ENCODE measurements at places on chromosomes 1 and 21.

- no peak for DNase-seq
These were observed 9.7 kb upstream of the ATAD3B start for GRCh38 chr1:1461721-1462317.

DNA sequence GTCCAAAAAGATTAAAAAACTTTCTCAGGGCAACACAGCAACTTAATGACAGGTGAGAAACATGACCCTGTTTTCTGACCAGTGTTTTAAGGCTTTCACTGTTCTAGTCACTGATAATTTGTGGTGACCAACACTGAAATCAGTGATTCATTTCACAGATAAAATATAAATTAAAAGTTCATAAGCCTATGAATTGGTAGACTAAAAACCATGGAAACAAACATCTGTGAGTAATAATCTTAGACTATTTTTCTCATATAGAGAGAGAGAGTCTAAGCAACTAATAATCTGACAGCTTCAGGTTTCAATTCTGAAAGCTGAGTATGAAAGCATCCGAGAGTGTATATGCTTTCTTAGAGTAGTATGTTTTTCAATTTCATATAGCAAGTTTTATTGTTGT, 536.9 kb downstream of the ADGRL2 start:
- DNase-seq: no peak

DNA sequence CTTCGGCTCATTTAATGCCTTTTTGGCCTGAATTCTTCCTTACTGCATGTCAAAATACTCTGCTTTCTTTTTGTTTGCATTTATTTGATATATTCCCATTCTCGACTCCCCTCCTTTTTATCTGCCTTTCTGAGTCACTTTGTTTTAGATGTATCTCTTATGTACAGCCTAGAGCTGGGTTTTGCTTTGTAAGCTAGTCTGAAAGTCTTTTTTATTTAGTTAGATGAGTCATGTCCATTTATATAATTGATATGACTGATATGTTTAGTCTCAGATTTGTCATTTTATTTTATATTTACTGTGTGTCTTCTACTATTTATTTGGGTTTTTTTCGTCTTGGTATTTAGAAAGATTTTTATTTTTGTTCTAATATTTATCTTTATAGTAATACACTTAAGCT, 33.6 kb upstream of the GNG5 start:
- DNase-seq: no peak

DNA sequence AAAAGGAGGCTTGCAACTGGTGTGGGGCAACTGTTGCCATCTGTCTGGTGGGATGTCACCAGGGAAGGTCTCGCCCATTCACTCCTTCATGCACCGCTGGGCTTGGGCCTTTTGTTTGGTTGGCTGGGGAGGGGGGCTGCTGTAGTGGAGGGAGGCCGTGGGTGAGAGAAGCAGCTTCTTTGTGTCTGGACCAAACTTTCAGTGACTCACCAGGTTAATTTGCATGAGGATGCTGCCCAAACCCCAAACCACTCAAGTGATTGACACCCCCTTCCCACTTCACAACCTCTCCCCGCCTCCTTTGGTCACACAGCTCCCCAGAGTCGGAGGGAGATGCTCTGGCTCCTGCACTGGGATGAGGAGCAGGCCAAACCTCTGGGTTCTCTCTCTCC, 19.7 kb downstream of the BTG2 start:
- no peak for DNase-seq

GRCh38 chr1:3399732-3400131, 54.7 kb upstream of the ARHGEF16 start:
- DNase-seq: no peak

- no peak for DNase-seq
These were observed 26.3 kb upstream of the IVNS1ABP start for GRCh38 chr1:185343306-185343705.

GRCh38 chr1:3002349-3003038, 18.8 kb upstream of the ACTRT2 start:
- DNase-seq: no peak

DNA sequence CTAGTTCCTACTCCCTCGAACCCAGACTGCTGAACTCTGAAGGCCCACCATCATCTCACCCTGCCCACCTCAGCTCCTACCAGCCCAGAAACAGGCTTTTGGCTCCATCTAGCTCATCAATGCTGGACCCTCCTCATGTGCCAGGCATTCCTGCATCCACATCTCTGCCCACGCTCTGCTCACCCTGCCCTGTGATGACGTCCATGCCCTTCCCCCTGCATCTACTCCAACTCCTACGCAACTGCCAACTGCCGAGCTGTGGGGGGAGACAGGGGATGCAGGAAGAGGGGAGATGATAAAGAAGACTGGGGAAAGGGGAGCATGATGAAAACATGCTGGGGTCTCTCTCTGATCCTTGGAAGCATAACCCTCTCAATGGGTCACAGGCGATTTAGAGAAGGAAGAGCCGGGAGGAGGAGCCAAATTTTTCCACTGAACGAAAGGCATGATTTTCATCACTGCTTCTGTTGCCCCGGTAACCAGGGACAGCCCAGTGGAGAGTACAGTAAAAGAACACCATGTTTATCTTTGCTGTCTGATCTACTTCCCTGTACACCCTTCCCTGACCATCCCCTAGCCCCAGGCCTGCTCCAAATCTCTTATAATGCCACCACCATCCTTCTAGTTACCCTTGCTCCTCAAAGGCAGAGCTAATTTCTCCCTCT, 44.3 kb downstream of the CD34 start:
- DNase-seq: no peak

GRCh38 chr1:187244623-187245022, 415.9 kb downstream of the PLA2G4A start:
- DNase-seq: no peak

- DNase-seq: no peak
These were observed 57.9 kb downstream of the SASS6 start for GRCh38 chr1:100074604-100075395.

GRCh38 chr1:164557270-164557669, 1.7 kb upstream of the PBX1 start:
- DNase-seq: no peak

DNA sequence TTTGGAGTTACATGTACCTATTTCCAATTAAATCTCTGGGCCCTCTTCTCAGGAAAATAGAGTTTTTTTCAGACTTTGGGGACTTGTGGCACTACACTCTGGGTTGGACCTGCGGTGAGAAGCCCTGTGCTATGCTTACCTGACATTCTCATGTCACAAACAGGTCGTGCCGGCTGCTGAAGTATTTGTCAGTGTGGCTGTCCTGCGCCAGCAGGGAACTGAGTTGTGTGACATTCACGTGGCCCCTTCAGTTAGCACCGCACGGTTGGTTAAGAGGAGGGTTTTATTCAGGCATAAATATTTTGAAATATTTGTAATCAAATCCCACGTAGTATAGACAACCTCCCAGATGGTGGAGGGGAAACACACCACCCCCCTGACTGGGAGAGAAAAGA, 6.3 kb upstream of the COL6A2 start:
- no peak for DNase-seq

GRCh38 chr1:51416910-51417309, 86.5 kb upstream of the TTC39A start:
- DNase-seq: no peak

DNA sequence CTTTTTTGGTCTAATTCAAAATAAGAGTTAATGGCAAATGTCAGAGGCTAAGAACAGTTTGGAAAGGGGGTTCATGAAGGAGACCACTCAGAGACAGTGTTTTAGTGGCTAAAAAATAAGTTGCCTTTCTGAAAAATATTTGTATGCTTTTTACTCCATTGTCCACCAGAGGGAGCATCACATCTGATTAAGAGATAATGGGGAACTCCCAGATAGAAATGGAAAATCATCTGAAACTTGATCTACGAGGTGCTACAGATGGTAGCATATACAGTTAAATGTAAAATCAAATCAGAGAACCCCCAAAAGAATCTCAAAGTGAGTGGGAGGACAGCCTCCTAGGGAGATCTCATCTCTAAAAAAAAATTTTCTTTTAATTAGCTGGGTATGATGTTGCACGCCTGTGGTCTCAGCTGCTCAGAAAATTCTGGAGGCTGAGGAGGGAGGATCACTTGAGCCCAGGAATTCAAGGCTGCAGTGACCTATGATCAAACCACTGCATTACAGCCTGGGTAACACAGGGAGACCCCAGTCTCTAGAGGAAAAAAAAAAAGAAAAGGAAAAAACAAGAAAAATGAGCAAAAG, 9.7 kb downstream of the SMYD3 start:
- DNase-seq: no peak

- DNase-seq: no peak
These were observed 39.7 kb upstream of the MAP10 start for GRCh38 chr1:232765542-232765941.

DNA sequence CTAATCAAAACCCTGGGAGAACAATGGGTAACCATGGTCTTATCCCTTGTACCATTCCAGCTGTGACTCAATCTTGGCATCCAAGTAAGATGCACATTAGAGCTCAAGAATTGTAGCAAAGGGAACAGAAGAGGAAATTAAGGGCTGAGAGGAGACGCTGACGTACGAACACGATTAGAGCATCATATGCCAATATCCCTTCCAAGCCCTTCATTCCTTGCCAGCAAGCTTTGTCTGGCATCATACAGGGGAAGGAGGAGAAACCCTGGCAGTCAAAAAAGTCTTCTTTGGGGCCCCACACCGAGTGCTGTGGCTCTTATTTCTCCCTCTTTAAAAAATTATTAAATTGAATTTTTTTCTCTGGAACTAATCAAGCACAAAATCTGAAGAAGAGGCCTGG, 120.9 kb downstream of the ASTN1 start:
- DNase-seq: no peak

DNA sequence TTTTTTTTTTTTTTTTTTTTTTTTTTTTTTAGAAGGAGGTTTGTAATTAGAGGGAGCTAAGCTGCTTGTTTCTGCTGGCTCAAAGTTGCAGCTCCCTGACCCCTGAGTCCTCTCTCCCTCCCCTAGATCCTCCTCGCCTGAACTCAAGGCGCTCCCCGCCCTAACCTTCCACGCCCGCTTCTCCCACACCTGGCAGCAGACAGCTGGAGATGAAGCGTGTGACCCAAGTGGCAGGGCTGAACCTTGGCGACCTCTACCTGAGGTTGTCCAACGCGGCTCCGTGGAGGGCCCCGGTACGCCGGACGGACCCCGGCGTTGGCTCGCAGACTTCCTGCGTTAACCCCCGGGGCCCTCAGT, 795 bp downstream of the NGF start:
- no peak for DNase-seq

DNA sequence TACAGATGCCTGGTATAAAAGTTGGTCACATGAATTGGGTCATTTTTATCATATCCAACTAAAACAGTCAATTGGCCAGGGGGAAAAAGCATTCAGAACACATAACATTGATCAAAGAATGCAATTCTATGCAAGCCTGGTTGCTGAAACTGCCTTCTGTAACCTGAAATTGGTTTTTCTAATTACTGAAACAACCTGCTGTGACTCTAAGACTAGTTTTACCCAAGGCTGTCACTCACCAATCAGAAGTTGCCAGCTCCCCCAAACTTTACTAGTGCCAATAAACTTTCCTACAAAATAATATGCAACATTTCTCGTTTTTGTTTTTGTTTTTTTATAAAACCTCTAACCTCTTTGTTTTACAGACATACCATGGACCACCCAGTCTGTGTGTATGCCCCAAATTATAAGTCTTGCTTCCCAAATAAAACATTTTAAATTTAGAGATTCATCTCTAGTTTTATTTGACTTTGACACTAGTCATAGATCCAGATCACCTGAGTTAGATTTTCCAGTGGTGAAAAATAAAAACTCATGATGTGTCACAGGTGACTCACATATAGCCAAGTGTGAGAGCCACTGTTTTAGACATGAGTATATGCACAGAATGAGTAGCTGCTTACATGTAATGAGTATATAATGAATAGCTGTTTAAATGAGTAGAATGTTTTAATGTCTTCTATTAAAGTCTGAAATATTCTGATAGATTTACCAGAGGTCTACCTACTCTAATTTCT, 64.2 kb upstream of the CR2 start:
- no peak for DNase-seq

GRCh38 chr1:65728504-65728903, 64.2 kb upstream of the PDE4B start:
- DNase-seq: no peak

DNA sequence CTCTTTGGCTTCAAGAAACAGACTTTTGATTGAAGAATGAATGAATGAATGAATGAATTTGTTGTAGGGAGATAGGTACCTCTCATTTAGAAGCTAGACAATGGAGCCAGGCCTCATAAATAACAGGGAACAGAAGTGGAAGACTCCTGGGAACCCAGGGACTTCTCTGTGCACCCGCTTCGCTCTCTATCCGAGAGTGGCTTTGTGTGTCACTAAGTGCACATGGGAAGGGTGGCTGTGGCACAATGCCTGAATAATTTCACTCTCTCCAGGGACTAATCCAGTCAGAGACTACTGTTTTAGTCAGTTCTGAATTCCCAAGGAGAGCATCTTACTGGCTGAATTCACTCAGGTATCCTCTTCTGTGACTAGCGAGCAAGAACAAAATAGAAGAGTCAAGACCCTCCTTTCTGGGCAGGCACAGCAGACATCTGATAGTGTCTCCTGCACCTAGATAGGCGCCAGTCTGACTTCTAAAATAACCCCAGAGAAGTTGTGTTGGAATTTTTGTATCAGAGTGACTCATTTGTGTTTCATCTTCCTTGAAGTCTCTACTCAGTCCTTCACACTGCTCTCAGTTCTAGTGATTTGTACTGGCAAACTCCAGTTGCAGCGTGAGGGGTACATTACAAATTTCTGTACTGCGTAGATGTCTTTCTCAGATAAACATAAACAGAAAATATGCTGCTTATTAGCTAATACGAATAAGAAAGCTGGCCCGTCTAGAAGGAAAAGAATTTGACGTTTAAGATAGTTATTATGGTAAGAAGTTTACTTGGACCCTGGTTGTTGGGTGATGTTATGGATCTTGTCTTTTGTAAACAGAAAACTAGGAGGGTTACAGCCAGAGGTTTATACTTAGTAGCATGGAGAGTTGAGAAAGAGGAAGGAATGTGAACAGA, 34.0 kb downstream of the BACH1 start:
- no peak for DNase-seq

DNA sequence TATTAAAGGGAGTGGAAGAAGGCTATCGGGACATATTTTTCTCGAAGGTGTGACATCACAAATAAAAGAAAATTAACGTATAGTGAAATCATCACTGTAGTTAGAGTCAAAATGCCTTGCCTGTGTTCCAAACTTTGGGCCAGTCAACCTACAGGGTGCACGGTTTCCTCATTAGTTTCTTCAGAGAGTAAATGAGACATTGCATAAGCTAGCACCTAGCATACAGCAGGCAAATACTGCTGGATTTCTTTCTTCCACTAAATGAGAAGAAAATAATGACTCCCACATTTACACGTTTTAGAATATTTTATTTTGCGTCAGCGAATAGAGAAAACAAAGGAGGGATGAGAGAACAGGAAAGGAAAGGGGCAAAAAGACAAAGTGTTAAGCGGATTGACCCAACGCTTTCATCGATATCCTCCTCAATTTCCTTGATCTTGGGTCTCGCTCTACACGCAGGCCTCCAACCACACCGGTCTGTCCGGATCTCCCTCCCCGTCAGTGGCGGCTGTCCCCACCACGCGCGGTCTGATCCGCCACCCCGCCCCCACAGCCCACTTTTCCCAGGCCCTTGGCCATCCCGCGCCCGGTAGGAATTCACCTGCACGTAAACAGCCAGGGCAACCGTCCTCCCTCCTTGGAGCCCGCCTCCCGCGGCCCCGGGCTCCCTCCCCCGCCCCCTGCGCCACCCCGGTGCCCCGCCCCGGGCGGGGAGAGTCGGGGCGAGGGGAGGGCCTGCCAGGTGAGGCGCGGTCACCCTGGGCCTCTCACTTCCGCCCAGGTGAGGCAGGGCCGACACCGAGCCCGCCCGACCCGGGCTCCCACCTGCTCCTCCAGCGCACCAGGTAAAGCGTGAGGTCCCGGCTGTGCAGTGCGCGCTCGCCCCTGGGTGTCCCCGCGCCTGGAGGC, at the start of gene PATJ:
Gene PATJ (plus strand): TSS at position 770 of the 909 bp plus-strand sequence. CDS start 20,413 bp downstream, outside the sequence.
- peak; percentile 56 for DNase-seq

GRCh38 chr1:117661027-117661426, 55.2 kb downstream of the TENT5C start:
- no peak for DNase-seq
